ENCODE measurements at places on chromosomes 3 and 15.

- DNase-seq: no peak
Measured at GRCh38 chr3:115517457-115518050, 105.8 kb upstream of the GAP43 start.

DNA sequence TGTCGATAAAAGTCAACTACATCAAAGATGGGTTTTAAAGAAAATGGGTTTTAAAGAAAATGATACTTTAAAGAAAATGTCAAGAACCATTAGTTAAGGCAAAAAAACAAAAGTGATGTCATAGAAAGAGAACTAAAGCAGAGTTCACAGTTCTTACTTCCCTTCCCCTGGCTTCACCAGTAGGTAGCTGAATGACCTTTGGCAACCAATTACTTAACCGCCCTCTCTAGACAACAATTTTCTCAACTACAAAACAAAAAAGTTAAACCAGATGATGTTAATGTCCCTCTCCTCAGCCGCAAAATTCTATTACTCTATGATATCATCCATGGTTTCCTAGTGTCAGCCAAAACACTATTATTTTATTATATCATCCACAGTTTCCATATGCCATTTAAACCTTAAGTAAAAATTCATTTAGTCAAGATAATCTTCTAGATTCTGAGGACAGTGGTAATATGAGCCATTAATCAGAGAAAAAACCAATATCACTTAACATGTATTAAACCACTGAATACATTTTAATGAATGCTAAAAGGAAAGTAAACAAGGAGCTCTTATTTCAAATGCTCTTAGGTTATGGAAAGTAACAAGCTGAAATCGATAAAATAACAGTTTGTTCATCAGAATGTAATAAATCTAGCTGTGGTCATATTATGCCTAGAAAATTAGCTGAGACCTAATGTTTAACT, 13.1 kb downstream of the RYK start:
- DNase-seq: no peak

DNA sequence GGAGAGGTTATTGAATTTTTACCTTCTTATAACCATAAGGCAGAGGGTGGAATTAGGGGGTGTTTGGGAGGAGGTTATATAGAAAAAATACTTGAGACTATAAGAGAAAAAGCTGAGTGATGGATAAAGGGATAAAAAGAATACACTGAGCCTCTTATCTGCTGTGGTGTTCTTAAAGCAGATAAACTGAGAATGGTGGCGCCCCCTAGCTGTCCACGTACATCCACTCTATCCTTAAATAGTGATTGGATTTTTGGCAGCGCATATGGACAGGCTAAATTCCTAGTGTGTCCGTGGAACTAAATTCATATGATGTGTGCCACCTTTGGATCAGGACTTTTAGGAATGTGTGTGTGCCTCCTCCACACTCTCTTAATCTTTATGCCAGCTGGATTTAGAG, 121.1 kb downstream of the OXSM start:
- peak; percentile 19 for DNase-seq

GRCh38 chr3:86990012-86990733, 776 bp downstream of the VGLL3 start:
- peak; percentile 28 for DNase-seq

GRCh38 chr15:35170207-35170606, 85.1 kb upstream of the NANOGP8 start:
- no peak for DNase-seq

DNA sequence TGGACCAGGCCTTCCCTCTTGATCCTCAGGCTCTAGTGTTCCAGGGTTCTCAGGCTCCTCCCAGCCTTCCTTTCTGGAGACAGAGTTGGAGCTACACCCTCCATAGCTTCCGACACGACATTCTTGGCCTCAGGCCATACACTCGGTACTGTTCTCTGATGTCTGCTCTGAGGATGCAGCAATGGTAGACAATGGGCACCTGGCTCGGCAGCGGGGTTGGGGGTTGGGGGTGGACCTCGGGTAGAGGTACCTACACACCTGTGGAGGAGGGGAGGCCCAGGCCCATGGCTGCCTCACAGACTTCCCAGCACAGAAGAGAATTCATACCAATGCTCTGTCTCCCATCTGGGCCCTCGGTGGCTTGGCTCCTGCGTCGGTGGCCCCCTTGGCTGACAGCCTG, 21.4 kb downstream of the CCDC13 start:
- DNase-seq: no peak

DNA sequence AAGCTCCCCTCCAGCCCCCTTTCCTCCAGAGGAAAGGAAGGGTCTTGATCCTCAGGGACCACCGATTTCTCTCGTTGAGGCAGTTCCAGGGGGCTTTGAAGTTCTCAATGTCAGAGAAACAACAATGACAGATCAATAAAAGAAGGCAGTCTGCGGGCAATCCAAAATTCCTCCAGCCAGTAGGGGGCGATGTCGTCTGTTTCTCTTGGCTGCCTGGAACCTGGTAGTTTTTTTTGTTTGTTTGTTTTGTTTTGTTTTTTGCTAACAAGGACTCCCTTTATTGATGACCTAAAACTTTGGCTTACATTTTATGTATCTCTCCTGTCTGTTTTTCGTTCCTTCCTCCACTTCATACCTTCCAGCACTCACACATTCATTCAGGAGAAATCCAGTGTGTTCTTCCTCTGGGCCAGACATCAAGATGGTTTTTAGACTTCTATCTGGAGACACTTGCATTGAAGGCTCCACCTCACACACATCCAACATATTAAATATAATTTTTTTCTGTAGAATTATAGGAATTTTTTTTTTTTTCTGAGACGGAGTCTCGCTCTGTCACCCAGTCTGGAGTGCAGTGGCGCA, 276.6 kb downstream of the RPLP1 start:
- peak; percentile 44 for DNase-seq

GRCh38 chr15:93036951-93037819, 51.8 kb downstream of the RGMA start:
- peak; percentile 9 for DNase-seq

DNA sequence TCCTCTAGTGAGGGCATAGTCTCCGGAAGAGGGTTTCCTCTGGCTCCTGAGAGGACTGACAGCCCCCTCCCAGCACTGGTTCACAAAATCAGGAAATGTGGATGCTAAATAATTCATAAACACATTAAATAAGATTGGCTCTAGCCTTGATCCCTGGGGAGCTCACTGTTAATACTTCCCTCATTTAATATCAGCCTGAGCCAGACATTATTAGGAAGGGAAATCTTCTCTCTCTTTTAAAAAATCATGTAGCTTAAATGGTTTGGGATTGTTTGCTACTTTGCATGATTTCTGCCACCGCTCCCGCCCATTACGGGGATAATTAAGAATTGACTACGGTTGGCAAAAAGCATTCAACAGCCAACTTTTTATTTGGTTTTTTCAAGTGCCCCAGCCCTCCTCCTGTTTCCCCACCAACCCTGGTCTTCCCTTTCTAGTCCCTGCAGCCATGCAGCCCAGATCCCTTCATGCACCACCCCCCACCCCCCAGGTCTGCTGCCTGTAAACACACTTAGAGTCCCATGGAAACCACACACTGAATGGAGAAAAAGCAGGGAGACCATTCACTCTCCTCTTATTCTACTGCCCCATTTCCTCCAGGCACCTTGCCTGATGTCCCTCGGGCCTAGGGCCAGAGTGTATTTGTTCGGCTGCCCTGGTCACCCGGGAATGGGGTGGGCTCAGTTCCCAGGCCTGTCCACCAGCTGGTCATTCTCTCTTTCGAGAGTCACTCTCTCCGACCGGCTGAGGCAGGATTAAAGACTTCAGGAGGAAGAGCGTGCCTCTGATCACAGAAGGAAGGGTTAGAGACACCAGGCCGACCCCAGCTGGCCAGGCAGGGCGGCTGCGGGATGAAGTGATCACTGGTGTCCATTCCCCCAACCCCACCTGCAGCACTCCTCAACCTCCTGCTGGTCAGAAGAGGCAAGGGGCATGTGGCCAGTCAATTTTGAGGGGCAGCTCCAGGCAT, 45.1 kb downstream of the SEMA5B start:
- peak; percentile 36 for DNase-seq

DNA sequence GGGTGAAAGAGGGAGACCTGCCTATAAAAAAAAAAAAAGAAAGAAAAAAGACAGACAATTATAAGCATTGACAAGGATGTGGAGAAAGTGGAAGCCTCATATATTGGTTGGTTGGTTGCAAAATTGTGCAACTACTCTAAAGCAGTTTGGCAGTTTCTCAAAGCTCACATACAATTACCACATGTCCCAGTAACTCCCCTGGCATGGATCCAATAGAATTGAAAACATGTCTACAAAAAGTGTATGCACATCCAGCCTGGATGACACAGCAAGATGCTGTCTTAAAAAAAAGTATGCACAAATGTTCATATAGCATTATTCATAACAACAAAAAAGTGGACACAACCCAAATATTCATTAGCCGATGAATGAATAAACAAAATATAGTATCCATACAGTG, 19.5 kb downstream of the SETMAR start:
- DNase-seq: no peak

DNA sequence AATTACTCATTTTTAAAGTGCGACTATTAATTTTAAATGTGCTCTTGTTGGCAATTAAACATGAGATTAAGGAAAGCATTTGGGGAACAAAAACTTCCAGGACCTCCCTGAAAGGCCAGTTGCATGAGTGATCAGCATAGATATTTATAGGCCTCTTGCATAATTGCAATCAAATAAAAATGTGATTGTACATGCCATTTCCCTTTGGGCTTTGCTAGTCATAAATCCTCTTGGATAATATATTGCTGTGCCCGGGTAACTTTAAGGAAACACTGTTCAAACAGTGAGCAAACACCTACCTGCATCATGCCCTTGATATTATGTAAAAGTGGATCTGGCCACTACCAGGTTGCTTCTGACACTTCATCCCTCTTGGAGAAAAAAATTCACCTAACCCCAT, 239.1 kb downstream of the MCTP2 start:
- no peak for DNase-seq

GRCh38 chr3:21109056-21109455, 642.0 kb downstream of the ZNF385D start:
- no peak for DNase-seq

DNA sequence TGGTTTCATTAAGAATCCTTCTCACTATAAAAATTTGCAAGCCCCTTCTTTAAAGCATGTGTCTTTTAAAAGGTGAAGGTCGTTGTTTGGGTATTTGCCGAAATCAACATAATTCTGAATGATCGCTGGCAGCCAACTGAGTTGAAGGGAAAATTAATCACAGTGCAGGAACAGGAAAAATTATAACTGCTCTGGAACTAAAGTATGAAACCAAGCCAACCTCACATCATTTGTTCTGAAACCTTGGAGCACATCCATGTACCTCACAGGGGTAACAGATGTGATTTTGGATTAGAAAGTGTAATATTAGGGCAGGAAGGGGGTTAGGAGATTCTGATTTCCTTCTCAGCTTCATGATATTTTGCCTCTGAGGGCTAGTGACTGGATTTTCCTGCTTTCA, 52.2 kb upstream of the PTX3 start:
- no peak for DNase-seq

- peak; percentile 75 for DNase-seq
Measured at GRCh38 chr15:66931768-66932633, 133.4 kb upstream of the SMAD3 start.

GRCh38 chr3:190174471-190174870, 53.8 kb upstream of the P3H2 start:
- no peak for DNase-seq

GRCh38 chr15:26176831-26177230, 313.7 kb upstream of the ATP10A start:
- no peak for DNase-seq
